MM.1S (cell line): ENCODE measurements at places on chromosomes 4 and X.

DNA sequence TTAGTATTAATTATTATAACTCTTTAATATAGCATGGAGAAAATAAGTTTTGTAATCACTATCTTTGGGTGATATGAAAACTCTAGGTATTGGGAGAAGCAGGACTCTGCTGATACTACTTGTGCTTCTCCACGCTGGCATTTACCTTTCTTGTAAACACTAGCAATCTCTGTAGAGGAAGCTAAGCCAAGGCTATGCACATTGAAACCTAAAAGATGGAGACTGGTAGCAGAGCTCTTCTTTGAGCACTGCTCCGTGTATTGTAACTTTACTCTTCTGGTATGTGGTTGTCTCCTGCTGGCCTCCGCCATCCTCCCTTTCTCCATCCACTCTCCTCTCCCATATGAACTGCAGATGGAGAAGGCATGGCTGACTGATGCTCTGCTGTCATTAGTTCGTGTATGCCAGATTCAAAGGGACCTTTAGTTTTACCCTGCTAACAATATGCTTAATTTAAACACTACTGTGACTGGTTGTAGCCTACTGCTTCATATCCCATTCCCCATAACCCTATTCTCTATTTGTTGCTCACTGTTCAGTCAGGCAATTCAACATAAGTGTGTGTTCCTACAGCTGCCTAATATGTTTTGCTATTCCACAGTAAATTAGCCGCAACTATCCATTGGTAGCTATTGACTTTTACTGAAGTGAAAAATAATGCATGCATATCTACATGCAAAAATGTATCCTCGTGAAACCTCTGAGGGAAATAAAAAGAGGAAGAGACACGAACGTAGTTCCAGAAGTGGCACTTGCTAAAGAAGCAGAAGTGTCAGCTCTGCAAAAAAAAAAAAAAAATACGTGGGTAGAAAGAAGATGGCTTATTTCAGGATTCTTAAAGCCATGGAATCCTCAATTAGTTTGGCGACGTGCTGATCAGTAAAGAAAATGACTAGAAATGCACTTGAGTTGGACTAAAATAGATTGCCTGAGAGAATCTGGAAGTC is 55.6 kb upstream of the CCSER1 start:
- no peak overlapping the region for H3K4me3 ChIP-seq
- H3K4me1 ChIP-seq, result no peaks in the 10 kb centered on the region
- H3K27me3 ChIP-seq, result no peaks in the 10 kb centered on the region

GRCh38 chr4:103008875-103009729 is 10.4 kb downstream of the SLC9B1 start:
- no peaks in the 10 kb centered on the region for H3K27me3 ChIP-seq
- DNase-seq, result peak; percentile 72
- H3K4me1 ChIP-seq, result no peaks in the 10 kb centered on the region
- no peak overlapping the region for H3K4me3 ChIP-seq

- DNase-seq, result no peak
- H3K4me3 ChIP-seq, result no peak overlapping the region
- no peaks in the 10 kb centered on the region for H3K4me1 ChIP-seq
- no peak overlapping the region for H3K27ac ChIP-seq
Observed at GRCh38 chr4:102665527-102665926, 95.2 kb downstream of the MANBA start.

- H3K27ac ChIP-seq, result no peak overlapping the region
- no peaks in the 10 kb centered on the region for H3K27me3 ChIP-seq
- no peak overlapping the region for H3K4me3 ChIP-seq
- H3K4me1 ChIP-seq, result no peaks in the 10 kb centered on the region
Observed at GRCh38 chr4:33357121-33357520, 2637.0 kb downstream of the PCDH7 start.

DNA sequence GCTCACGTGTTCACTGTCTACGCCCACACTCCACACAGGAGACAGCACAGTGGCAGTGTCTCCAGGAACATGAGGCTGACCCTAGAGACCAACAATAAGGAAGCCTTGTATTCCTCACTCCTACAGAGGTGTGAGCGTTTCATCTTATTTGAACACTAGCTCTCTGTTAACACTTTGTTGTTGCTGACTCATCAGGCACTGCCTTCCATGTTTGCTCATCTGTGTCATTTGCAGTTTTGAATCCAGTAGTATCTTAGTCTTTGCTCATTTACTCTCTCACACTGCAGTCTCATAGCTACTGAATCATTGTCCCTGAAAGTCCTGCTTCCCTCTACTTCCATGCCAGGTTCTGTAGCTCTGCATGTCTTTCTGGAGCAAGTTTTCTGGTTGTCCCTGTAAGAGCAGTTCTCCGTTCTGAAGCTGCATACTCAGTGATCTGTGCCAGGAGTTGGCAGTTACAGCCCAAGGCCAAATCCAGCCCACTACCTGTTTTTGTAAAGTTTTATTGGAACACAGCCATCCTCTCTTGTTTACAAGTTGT is 80.3 kb upstream of the DCLK2 start:
- H3K4me3 ChIP-seq, result no peak overlapping the region
- H3K27me3 ChIP-seq, result no peaks in the 10 kb centered on the region
- no peak for DNase-seq
- no peaks in the 10 kb centered on the region for H3K36me3 ChIP-seq
- no peak overlapping the region for H3K27ac ChIP-seq

- no peaks in the 10 kb centered on the region for H3K27me3 ChIP-seq
- no peak overlapping the region for H3K4me3 ChIP-seq
- H3K36me3 ChIP-seq, result 0 out of 2 replicates have a peak, but pooled peaks cover 3% of the 10 kb centered on the region
- no peak overlapping the region for H3K27ac ChIP-seq
Observed at GRCh38 chrX:45766981-45767501, 566.4 kb upstream of the DIPK2B start.

GRCh38 chr4:163527172-163527571 is 32.7 kb downstream of the TMA16 start:
- no peak for DNase-seq
- H3K36me3 ChIP-seq, result no peaks in the 10 kb centered on the region
- no peaks in the 10 kb centered on the region for H3K4me1 ChIP-seq
- H3K27me3 ChIP-seq, result no peaks in the 10 kb centered on the region

- H3K27me3 ChIP-seq, result no peaks in the 10 kb centered on the region
- H3K27ac ChIP-seq, result no peak overlapping the region
- peaks cover 4% of the 10 kb centered on the region for H3K4me1 ChIP-seq
- H3K36me3 ChIP-seq, result no peaks in the 10 kb centered on the region
Observed at GRCh38 chr4:146104541-146104940, 71.0 kb upstream of the LSM6 start.

DNA sequence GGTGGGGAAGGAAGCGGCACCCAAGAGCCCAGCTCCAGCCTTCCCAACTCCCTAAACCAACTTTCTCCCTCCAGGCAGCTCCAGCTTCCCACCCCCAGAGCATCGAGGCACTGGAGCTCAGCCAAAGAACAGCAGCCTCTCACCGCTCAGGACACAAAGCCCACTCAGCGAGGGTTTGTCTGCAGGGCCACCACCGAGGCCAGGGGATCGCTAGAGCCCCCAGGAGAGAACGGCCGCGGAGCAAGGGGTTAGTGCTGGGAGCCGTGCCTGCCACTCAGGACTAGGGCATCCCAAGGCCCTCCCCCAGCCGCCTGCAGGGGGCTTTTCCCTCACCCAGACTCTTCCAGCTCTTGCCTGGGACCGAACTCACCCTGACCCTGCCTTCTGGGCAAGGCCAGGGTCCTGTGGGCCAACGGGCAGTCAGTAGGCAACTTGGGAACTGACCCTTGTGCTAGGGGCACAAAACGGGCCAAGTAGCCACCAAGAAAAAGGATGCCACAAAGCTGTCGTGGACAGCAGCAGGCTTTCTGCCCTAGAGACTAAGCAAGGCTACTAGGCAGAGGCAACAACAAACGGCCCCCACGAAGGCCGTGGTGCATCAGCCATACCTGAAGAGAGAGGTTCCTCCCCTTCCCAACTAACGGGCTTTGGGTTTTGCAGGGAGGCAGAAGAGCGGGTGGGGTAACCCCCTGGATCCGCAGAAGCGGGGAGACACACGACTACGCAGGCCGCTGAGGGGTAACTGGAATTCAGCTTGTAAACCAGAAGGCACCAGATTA is 2.3 kb downstream of the HCFC1 start:
- H3K27ac ChIP-seq, result peak overlapping the region; percentile 69; the same call in 1 of the 2 replicates
- peaks cover 21% of the 10 kb centered on the region for H3K4me1 ChIP-seq
- DNase-seq, result no peak
- H3K4me3 ChIP-seq, result peak overlapping the region; percentile 94
- no peaks in the 10 kb centered on the region for H3K36me3 ChIP-seq

- H3K4me3 ChIP-seq, result no peak overlapping the region
- H3K27me3 ChIP-seq, result no peaks in the 10 kb centered on the region
- H3K36me3 ChIP-seq, result no peaks in the 10 kb centered on the region
- H3K4me1 ChIP-seq, result no peaks in the 10 kb centered on the region
Observed at GRCh38 chr4:159401791-159402380, 299.0 kb downstream of the RAPGEF2 start.

DNA sequence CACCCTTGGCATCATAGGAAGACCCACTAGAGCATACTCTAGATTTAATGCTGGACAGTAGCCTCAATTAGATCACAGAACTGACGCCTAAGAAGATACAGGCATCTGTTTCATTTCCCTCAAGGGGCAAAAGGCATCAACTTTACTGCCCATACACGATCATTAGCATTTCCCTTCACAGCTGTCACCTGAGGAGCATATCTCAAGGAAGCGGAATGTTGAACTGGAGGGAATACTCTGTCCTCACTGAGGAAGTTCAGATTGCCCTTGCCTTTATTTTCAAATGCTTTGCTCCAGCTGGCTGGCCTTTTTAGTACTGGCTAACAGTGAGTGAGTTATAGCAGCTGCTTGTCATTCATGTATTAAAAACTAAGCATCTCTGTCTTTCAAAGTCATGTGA is 508.4 kb upstream of the GALNT7 start:
- no peak overlapping the region for H3K4me3 ChIP-seq
- DNase-seq, result no peak
- H3K27me3 ChIP-seq, result no peaks in the 10 kb centered on the region

- DNase-seq, result no peak
- no peak overlapping the region for H3K4me3 ChIP-seq
- H3K36me3 ChIP-seq, result no peaks in the 10 kb centered on the region
- no peaks in the 10 kb centered on the region for H3K27me3 ChIP-seq
- H3K4me1 ChIP-seq, result no peaks in the 10 kb centered on the region
- no peak overlapping the region for H3K27ac ChIP-seq
Observed at GRCh38 chr4:22323691-22324090, 192.2 kb downstream of the ADGRA3 start.
